Skeletal muscle cell (primary cell): ENCODE measurements at places on chromosomes 16 and 17.

DNA sequence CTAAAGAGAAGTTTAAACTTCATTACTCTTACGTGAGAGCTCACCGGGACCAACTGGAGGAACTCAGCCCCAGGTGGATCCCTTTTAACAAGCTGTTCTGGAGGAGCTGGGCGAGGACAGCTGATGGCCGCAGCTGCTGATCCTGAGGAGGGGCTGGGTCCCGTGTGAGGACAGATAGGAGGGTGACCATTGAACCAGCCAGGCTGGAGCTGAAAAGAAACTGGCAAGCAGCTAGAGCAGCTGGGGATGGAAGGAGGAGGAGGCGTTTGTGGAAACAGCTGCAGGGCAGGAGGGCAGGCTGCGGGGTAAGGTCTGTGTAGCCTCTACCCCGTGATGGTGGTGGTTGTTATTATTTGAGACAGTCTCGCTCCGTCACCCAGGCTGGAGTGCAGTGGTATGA lies 119.5 kb downstream of the AATF start:
- DNase-seq: peak; percentile 41

- no peak for DNase-seq
Measured at GRCh38 chr16:66490774-66491715, 58.9 kb downstream of the TK2 start.

GRCh38 chr16:74166456-74166855 lies 130.2 kb upstream of the PSMD7 start:
- no peak for DNase-seq

- DNase-seq: no peak
Measured at GRCh38 chr17:9427465-9428315, 147.9 kb downstream of the STX8 start.

DNA sequence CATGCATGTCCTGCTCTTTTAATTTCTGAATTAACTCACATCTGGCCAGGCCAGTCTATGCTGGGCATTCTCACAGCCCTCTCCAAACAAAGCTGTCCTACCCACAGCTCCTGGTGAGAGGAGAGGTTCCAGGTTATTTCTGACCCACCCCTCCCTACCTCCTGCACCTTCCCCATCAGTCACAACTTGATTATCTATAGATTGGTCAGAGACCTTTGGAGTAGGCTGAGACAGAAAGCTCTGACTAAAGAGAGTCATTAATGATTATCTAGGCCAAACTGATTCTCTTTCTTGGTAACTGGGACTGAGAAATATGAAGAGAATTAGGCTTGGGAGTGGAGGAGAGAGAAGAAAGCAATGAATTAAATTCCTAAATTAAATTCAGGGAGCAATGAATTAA lies 1.4 kb upstream of the KRT222 start:
- DNase-seq: no peak

- DNase-seq: no peak
Measured at GRCh38 chr16:13036600-13036999, 135.2 kb downstream of the SHISA9 start.

- no peak for DNase-seq
Measured at GRCh38 chr17:33811984-33812577, 443.0 kb upstream of the CCL2 start.

DNA sequence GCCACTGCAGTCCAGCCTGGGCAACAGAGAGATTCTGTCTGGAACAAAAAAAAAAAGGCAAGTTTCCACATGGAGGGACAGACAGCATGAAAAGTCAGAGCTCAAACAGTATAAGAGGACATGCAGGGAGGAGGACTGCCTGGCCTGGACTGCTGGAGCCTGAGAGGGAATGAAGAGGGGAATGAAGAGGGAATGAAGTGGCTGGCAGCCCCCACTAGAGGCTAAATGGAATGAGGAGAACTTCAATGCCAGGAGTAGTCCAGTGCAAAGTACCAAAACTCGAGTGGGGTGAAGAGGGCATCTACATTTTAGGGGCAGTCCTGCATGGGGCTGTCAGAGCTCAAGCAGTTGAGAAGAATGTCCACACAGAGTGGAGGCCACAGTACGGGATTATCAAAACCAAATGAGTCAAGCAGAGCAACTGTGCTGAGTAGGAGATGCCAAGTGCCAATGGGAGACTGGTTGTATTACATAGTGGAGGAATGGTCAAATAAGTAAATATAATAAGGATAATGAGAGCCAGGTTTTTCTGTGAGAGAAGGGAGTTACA lies 22.9 kb downstream of the IKZF3 start:
- DNase-seq: no peak
